Activated CD4-positive, CD25-positive, alpha-beta regulatory T cell (primary cell): ENCODE measurements at places on chromosomes 2 and 18.

- DNase-seq = no peak
These were observed 2.0 kb upstream of the CAPN10 start for GRCh38 chr2:240584486-240585031.

- no peak for DNase-seq
These were observed 131.4 kb upstream of the SLC1A4 start for GRCh38 chr2:64857581-64858471.

- DNase-seq = no peak
These were observed 739.5 kb upstream of the CDH2 start for GRCh38 chr18:28916456-28916855.

GRCh38 chr2:236156095-236156859 lies 11.9 kb downstream of the GBX2 start:
- no peak for DNase-seq

- DNase-seq = no peak
These were observed 182.4 kb downstream of the TMEM18 start for GRCh38 chr2:494853-495252.

- no peak for DNase-seq
These were observed 37.8 kb upstream of the CREB1 start for GRCh38 chr2:207491956-207492355.

- DNase-seq = no peak
These were observed 98.0 kb upstream of the EFEMP1 start for GRCh38 chr2:56021579-56021978.
